ENCODE measurements at places on chromosomes 2 and 18.

- DNase-seq, result peak; percentile 36
Measured at GRCh38 chr2:168300460-168300859, 53.1 kb upstream of the STK39 start.

DNA sequence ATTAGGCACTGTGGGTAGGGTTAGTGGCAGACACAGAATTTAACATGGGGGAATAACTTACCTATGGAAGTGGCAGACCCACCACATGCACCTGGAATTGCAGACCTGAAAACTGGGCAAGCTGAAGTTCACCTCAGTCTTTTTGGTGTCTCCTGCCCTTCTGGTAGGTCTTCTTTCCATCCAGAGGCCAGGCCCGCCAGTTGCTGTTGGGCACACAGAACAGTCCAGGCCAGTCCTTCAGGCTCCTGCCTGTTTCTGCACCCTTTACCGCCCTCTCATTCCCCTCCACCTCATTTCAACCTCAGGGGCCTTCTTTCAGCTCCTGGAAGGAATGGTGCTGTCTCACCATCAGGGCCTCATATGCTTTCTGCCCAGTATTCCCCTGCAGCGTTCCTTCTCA lies 358.9 kb upstream of the ETAA1 start:
- DNase-seq, result no peak

- no peak for DNase-seq
Measured at GRCh38 chr2:61732787-61733186, 121.1 kb downstream of the FAM161A start.

- no peak for DNase-seq
Measured at GRCh38 chr2:154952346-154952980, 254.0 kb downstream of the KCNJ3 start.

All from fibroblast of mammary gland (primary cell).